Stimulated activated CD4-positive, alpha-beta T cell treated with anti-CD3 and anti-CD28 coated beads, Interleukin-1b, Interleukin-23, amount 100 ng/mL, for 1 hour (primary cell): ENCODE measurements at places on chromosomes 12 and 14.

DNA sequence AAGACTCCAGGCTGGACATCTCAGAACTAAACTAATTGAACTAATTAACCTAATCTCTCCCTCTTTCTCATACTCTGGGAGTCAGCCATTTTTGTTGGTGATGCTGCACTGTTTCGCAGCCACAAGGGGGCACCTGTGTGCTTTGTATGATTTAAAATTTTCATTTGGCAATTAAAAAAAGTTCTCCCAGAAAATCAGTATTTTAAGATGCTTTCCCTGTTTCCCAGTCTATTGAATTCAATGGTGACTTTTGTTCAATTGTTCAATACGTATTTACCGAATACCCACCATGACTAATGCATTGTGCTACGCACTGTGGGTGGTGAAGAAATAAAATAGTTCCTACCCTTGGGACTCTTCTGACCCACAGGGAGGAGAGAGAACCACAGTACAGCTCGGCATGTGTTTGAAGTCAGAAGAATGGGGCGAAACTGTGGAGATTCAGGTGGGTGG lies 63.7 kb downstream of the ZNF664 start:
- DNase-seq: no peak

GRCh38 chr12:43009846-43010240 lies 420.3 kb upstream of the PRICKLE1 start:
- DNase-seq: no peak

DNA sequence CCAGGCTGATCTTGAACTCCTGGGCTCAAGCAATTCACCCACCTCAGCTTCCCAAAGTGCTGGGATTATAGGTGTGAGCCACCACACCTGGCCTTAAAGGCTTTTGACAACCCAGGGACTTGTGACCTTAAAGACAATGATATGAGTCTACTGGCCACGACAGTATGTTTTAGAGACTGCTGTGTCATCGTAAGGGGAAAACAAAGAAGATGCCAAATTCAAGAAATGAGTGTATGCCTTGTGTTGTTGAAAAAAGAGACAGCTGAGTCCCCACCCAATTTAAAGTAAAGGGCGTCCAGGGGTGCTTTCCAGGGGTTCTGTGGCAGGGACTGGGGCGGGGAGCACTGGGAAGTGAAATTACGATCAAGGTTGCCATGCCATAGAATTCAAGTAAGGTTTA lies 26.4 kb upstream of the FBXO21 start:
- no peak for DNase-seq

DNA sequence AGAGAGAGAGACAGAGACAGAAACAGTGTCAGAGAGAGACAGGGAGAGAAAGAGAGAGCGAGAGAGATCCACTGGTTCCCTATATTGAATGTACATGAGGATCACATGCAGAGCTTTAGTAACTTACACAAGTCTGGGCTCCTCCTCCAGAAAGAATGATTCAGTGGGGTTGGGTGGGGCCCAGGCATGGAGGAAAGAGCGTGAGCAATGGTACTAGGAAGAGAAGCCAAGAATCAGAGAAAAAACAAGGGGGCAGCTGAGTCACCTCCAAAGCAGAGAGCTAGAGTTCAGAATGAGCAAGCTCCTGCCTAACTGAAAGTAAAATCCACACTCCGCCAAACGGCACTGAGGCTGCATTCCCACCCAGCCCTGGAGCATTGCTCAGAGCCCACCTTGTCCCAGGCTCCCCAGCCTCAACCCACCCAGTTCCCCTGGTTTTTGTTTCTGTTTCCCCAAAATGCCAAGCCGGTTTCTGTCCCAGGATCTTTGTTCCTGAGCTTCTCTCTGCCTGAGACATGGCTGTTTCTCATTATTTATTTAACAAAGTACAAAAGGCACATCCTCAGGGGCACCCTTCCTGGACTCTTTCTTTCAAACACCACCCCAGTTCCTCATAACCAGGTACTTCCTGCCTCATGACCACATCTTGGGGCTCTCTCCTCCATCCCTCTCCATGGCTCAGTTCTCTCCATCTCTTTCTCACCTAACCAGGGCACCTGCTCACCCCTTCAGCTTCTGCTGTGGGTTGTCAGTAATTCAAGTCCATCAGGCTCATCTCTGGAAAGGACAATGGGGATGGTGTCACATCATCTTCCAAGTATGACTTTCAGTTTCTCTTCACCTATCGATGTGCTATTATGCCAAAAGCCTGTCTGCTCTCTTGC lies 670.3 kb upstream of the TBX3 start:
- no peak for DNase-seq

- DNase-seq: no peak
Measured at GRCh38 chr12:115423546-115423987, 739.6 kb upstream of the TBX3 start.

DNA sequence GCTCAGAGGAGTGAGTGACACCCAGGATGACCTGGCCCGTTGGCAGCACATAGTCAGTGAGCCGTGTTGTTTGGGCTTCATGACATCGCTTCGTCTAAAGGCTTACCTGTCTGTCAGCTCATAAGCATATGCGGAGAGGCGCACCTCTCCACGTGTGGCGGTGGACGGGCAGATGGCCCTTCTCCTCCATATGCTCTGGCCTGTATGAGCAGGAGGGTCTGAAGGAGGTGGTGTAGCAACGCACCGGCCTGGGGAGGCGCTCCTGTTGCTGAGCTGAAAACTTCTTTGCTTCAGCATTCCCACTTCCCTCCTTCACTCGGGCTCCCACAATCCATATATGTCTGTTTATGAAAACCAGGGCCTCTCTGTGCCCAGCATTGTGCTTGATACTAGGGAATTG lies 186.1 kb downstream of the TSPAN9 start:
- DNase-seq: no peak

- DNase-seq: no peak
Measured at GRCh38 chr12:123801573-123802178, 39.6 kb downstream of the DNAH10 start.

- no peak for DNase-seq
Measured at GRCh38 chr14:95023886-95024285, 133.4 kb downstream of the DICER1 start.

DNA sequence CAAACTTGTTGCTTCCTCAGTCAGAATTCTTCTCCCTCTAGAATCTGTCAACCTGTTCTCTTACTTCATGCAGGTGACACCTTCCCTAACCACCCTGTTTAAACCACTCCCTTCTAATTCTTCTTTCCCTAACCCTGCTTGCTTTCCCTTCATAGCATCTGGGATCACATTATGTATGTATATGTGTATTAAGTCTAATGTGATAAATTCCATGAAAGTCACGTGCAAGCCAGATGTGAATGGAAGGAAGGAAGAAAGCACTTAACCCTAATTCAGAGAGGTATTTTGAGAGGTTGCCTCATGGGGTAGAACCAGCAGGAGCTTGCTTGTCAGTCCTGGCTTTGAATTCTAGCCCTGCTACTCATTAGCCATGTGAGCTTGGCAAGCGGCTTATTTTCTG lies 340.0 kb downstream of the TRHDE start:
- no peak for DNase-seq

DNA sequence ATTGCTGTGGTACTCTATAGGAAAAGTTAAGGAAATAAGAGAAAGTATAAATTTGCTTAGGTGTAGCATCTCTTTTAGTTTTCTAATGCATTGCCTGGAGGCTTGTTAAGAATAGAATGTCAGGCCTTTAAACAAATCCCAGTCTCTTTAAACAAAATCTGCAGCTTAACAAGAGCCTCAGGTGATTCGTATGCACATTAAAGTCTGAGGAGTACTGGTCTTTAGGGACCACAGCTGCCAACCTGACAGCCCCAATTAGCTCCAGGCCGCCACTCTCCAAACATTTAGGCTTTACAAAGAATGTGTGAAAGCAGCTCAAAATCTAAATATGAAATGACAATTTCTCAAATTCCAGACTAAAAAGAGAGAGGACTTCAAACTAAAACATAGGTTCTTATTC lies 35.7 kb downstream of the PAWR start:
- DNase-seq: no peak

GRCh38 chr12:52838609-52839435 lies 4.7 kb upstream of the KRT79 start:
- no peak for DNase-seq

DNA sequence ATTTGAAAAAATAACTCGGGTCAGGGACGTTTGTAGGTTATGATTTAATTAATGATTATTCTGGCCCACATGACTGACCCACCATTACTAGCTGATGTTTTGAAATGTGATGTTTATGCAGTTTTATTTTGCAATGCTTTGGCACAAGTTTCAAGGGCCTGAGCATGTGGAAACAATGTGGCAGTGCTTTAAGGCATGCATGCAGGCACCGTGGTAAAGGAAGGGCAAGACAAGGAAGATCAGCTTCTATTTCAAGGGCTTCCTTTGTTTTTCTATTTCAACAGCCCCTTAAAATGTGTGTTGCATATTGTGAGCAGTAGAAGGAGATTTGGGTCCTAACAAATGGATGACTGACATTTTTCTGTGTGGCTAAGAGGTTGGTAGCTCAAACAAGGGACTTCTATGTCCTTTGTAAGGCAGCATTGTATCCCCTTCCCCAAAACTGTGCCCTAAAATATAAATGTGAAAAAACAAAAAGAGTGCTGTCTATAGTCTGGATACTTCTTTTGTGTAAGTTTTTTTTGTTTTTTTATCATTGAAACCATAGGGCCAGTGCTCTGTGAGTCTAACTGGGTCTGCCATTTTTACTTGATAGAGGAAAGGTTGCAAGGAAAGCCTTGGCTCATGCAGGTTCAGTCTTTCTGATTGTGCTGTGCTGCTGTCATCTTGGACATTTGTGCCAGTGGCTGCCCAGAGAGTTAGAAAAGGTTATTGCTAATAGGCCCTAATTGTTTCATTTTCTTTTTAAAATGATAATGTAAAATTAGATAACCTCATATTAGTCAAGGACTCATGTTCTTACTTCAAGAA lies 103.5 kb downstream of the FGD4 start:
- DNase-seq: no peak

DNA sequence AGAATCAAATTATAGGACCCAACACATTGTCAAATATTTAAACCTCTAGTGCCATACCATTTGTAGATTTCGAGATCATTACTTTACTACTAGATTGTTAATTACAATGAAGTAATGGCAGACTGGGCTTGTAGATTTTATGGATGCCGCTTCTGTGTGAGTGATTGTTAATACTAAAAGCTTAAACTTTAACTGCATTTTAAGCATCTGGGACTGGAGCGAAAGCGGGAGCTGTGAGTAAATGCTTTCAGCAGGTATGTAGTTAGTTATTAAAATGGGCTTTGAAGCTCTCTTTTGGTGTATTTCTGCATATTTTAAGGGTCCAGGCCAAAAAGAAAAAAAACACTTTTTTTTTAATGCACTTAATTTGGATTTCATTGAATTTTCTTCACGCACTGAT lies 519.3 kb downstream of the MED13L start:
- no peak for DNase-seq

DNA sequence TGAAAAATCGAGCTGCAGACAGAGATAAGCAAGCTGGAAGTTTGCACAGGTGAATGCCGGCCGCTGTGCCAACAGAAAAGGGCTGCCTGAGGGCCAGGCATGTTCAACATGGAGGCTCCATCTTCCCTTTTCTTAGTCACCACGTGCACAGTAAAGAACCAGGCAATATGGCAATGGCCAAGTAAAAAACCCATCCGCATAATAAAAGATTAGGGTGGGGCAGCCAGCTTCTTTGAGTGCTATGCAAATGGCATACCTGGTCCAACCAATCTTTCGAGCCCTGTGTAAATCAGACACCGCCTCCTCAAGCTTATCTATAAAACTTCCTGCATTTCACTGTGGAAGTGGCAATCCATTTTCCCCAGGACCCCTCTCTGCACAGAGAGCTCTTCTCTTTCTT lies 16.7 kb downstream of the PNP start:
- no peak for DNase-seq

DNA sequence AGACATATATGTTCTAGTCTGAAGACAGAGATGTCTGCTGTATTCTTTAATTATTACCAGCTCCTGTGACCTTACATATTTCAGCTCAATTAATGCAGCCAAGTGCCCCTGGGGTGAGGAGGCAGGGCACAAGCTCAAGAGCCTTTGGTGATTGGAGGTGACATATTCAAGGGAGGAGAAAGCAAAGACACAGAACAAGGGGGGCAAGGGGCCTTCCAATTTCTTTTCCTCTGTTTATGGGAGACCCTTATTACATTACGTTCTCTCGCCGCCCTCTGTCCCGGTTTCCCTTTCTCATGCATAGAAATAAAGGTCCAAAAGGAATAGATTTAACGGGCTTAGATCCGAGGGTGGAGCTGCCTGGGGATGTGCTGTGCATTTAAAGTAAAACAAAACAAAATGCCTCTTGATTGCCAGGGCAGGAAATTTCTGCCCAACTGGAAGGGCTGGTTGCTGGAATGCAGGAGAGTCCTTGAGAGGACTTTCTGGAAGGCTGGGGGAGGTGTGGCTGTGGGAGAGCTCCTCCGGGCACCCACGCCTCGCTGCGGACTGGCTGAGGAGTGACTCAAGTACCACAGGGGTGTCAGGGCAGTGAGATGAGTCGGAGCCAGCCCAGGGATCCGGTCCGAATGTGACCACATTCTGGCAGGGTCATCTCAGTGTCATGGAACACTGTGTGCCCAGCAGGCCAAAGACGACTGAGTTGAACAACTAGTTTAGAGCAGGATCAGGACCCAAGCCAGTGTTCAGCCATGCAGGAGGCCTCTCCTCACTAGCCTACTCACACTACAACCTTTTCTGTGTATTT lies 32.1 kb upstream of the GSG1 start:
- no peak for DNase-seq

- no peak for DNase-seq
Measured at GRCh38 chr12:20314328-20314727, 54.0 kb upstream of the PDE3A start.

DNA sequence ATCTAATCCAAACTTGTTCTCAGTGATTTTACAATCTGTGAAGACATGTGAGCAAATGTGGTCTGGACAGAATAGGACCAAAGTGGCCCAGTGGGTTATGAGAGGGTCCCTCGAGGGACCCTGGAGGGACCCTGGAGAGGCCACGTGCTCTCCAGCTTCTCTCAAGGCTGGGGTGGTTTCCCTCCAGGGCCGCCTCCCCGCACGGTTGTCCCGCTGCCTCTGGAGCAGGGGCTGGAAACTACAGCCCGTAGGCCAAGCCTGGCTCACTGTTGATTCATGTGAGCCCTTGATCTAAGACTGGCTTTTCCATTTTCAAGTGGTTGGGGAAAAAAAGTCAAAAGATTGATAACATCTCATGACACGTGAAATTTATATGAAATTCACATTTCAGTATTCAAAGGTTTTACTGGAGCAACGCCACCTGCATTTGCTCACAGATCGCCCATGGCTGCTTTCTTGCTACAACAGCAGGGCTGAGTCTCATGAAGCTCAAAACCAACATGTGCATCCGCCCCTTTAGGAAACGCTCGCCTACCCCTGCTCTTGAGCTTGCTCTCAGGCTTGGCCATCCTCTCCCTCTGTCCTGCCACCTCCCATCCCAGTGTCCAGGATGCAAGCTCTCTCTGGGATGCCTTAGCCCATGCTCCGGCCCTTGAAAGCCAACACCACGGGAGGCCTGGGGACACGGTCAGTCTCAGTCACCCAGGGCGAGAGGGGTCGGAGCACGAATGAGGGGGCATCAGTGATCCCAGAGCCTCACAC lies 12.1 kb upstream of the LRTM2 start:
- DNase-seq: no peak

DNA sequence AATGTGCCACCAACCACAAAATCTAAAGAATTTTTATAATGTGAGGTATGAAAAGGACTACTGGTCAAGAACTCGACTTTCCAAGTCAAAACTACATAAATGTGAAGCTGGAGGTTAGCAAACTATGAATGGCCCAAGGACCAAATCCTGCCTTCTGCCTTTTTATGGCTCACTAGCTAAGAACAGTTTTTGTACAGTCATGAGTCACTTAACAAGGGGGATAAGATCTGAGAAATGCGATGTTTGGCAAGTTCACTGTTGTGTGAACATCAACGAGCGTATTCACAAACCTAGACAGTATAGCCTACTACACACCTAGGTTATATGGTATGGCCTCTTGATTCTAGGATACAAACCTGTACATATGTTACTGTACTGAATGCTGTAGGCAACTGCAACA lies 28.2 kb downstream of the FERMT2 start:
- DNase-seq: no peak
